ENCODE measurements at places on chromosomes 3 and 15. TPM values are rescaled to one million over a fixed set of nuclear protein-coding genes. Genes with fewer than 3 reads are reported as not detected.

The FETUB gene
- not detected for total RNA-seq

The IL5RA gene
- 1.1 TPM for total RNA-seq

The SAXO2 gene
- 1.5 TPM for total RNA-seq

GRCh38 chr15:39797407-39797806, 14.8 kb upstream of the FSIP1 start:
- DNase-seq = no peak

GRCh38 chr15:49645941-49646340, 25.1 kb downstream of the DTWD1 start:
- peak; percentile 21 for DNase-seq

- no peak for DNase-seq
These were observed 74.0 kb downstream of the OXNAD1 start for GRCh38 chr3:16338999-16339398.

- DNase-seq = no peak
These were observed 60.2 kb upstream of the ABHD2 start for GRCh38 chr15:89028036-89028435.

All from left colon (tissue), 2 donors.